ENCODE measurements at places on chromosomes 12 and 14.

GRCh38 chr12:630656-631632 is 32.3 kb downstream of the NINJ2 start:
- no peak for DNase-seq

- DNase-seq: no peak
Measured at GRCh38 chr14:61435563-61436337, 114.4 kb downstream of the PRKCH start.

GRCh38 chr12:197911-198695 is 15.9 kb downstream of the SLC6A12 start:
- no peak for DNase-seq

DNA sequence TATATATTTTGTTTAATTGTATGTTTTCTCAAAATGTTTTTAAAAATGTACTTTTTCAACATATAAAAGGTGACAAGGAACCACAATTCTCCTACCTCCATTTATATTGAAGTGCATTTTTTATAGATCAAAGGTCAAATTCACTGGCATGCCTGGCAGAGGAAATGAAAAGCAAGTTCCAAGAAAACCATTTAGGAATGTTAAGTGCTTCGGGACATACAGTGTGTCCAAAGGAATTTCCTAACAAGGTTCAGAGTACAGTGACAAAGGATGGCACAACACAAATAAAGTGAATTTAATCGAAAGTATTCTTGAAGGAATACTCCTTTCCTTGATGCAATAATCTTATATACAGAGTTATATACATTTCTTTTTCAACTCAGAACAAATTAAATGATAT is 242.3 kb downstream of the CCER1 start:
- no peak for DNase-seq

- peak; percentile 82 for DNase-seq
Measured at GRCh38 chr12:100200463-100201181, at the start of gene ACTR6. Gene ACTR6 (plus strand): TSS chr12:100200815. CDS start chr12:100200852, 37 bp downstream.

DNA sequence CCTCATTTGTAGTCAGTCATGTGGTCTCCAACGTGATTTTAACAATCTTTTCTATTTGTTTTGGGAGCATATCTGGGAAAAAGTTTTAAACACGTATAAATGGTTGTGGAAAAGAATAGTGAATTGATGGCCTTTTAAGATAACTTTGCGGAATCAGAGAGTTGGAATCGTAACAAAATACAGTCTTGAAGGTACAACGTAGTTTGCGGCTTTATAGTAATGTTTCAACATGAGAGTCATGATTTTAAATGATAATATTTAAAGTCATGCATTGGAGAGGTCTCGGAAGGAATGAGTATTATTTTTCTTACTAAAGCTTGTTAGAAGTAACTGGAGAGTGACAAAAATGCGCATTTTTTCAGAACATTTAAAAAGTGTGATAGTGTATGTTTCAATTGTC is 1.6 kb downstream of the AEBP2 start:
- DNase-seq: no peak
